HS-27A (cell line): ENCODE measurements at places on chromosomes 4 and X.

DNA sequence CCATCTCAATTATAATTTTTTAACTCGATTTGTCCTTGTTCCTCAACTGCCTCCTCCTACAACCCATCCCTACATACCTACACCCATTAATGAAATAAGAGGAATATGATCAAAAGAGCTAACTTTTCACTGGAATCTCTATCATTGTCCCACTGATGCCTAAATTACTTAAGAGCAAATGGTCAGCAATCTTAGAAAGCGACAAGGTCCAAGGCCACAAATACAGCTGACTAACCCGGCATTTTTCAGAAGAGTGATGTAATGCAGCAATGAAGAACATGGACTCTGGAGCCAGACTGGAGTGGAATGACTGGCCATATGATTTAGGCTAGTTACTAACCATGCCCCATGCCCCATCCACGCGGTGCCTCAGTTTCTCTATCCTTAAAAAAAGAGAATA lies 56.2 kb downstream of the PPA2 start:
- DNase-seq = no peak

DNA sequence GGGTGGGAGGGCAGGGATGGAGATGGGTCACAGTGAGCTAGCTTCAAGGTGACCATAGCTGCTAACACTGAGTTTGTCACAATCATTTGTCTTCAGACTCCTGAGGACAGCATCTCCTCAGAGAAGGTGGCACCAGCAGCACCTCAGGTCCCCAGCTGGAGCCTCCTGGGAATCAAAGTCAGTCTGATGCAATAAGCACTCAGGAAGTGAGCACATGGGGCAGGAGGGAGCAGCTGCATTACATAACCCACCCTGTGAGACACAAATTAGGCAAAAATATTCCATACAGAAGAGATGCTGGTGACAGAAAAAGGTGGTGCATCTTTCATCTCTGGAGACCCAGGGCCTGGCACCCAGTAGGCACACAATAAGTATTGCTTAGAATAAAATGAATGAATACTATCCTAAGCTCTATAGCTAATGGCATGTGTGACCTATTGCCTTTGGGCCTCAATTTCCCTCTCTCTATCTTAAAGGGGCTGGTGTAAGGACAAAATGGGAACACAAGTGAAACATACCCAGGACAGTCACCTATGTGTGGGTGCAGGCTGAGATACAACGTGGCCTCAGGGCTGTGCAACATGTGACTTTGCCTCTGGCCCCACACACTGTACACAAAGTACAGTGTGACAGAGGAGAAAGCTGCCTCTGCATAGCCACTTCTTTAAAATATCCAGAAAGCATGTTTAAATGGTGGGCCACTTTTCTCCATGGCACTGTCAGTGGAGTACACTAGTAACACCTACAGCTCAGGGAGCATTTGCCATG lies 37.1 kb downstream of the SLC39A8 start:
- DNase-seq = no peak

GRCh38 chrX:138754861-138755260 lies 43.3 kb upstream of the FGF13 start:
- no peak for DNase-seq

DNA sequence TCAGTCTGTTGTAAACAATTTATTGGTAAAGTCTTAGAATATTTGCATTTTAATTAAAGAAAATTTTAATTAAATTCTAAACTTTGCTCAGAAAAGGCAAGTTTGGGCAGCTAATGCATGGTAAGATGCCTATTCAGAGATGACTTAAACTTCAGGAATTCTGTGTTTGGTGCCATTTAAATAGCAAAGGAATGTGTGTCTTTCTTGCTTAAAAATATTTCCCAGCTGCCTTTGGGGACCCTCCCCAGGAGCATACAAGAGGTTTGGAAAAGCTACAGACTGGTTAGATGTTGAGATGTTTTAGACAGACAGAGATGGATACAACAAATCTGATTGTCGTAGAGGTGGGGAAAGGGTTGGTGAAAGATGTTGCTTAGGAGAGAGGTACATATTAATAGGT lies 36.5 kb downstream of the AFF2 start:
- DNase-seq = no peak

- no peak for DNase-seq
These were observed 1547.4 kb upstream of the TENM3 start for GRCh38 chr4:180695851-180696250.

DNA sequence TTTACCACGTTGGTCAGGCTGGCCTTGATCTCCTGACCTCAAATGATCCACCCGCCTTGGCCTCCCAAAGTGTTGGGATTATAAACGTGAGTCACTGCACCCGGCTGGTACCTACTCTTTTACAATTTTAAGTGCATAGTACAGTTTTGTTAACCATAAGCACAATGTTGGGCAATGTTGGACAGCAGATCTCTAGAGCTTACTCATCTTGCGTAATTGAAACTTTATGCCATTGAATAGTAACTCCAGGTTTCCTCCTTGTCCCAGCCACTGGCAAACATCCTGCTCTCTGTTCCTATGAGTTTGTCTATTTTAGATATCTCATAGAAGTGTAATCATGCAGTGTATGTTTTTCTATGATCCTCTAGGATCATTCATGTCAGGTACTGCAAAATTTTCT lies 9.3 kb upstream of the CPE start:
- DNase-seq = no peak

GRCh38 chr4:5134620-5135019 lies 83.3 kb downstream of the STK32B start:
- DNase-seq = no peak

DNA sequence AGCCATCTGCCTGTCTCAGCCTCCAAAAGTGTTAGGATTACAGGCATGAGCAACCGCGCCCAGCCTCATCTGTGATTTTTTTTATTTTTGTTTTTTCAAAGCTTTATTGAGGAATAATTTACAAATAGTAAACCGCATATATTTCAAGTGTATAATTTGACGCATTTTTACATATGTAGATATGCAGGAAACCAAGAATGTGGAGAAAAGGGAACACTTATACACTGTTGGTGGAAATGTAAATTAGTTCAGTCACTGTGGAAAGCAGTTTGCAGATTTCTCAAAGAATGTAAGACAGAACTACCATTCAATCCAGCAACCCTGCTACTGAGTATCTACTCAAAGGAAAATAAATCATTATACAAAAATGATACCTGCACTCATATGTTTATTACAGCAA lies 85.9 kb downstream of the SLC16A2 start:
- no peak for DNase-seq

DNA sequence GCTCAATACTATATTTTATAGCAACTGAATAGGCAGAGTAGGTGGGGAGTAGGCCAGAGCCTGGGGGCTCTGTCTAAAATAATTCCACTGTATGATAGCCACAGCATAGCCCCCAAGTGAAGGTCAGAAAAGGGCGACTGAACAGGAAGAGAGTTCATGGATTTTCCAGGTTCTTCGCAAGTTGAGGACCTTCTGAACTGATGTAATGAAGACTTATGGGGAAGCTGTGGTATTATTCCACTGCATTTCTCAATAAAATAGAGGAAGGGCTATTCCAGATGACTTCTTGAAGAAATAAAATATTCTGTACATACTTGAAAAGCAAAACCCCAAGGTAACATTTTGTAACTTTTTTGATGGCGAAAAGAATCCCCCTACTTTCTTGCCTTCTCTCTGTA lies 231.4 kb upstream of the GPC4 start:
- DNase-seq = no peak

- no peak for DNase-seq
These were observed 32.7 kb downstream of the CCDC149 start for GRCh38 chr4:24880186-24880585.

- no peak for DNase-seq
These were observed 51.0 kb downstream of the TRIM2 start for GRCh38 chr4:153255233-153255632.

DNA sequence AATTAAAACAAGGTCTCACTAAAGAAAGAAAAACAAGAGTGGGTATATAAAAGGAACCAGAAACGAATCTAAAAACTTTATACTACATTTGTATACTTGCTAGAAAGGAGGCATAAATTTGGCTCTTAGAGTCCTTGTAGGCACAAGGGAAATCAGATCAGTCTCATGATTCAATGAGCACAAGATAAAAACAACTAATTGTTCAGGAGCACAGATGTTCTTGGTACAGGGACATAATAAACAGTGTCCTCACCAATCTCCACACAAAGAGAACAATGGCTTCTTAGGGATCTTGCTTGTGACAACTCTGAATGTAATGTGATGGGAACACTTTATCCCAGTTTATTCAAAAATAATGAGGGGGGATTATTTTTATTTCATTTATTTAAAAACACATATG lies 28.3 kb downstream of the TMEM144 start:
- DNase-seq = no peak

- no peak for DNase-seq
These were observed 17.8 kb downstream of the SCD5 start for GRCh38 chr4:82780752-82781231.

GRCh38 chr4:87030755-87031441 lies 96.1 kb downstream of the AFF1 start:
- DNase-seq = no peak

GRCh38 chr4:53785996-53786395 lies 194.7 kb upstream of the LNX1 start:
- no peak for DNase-seq

DNA sequence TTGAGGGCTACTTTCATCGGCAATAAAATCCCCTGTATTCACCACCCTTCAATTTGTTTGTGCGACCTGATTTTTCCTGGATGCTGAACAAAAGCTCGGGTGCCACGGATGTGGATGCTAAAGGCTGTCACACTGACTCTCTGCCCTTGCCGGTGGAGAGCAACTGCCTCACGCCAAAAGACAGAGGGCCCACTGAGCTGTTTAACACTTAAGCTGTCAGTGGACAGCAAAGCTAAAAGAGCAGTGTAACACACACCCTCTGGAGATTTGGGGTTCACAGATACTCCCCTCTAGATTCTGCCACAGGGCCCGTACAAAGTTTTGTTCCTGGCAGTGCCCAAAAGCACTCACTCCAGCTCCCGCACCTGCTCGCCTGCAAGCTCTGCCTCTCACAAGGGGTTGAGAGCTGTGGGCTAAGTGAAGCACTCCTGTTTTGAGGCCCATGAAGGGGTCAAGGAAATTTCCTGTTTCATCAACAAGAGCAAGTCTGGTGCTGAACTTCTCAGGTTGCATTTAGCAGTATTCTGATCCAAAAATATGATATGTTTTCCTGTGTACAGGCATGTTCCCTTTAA lies 1571.9 kb downstream of the ADGRL3 start:
- DNase-seq = no peak

DNA sequence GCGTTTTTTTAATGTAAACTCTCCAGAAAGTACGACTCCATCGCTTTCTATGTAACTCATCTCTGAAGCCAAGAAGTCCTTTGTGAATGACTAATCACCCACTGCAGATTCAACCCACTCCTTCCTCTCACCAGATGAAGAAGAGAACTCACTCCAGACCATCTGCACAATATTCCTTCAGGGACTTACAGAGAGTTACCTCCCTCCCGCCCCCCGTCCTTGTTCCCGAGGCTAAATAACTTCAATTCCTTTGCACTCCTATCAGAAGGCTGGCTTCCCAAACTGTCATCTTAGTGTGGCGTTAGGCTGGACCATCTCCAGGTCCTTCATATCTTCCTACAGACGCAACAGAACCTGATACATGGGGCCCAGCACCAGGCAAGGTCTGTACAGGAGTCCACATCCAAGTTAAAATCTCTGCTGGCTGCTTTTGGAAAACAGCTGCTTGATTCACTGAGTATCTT lies 82.4 kb downstream of the AFAP1 start:
- DNase-seq = no peak

GRCh38 chrX:21943460-21944135 lies 3.1 kb downstream of the SMS start:
- peak; percentile 73 for DNase-seq

DNA sequence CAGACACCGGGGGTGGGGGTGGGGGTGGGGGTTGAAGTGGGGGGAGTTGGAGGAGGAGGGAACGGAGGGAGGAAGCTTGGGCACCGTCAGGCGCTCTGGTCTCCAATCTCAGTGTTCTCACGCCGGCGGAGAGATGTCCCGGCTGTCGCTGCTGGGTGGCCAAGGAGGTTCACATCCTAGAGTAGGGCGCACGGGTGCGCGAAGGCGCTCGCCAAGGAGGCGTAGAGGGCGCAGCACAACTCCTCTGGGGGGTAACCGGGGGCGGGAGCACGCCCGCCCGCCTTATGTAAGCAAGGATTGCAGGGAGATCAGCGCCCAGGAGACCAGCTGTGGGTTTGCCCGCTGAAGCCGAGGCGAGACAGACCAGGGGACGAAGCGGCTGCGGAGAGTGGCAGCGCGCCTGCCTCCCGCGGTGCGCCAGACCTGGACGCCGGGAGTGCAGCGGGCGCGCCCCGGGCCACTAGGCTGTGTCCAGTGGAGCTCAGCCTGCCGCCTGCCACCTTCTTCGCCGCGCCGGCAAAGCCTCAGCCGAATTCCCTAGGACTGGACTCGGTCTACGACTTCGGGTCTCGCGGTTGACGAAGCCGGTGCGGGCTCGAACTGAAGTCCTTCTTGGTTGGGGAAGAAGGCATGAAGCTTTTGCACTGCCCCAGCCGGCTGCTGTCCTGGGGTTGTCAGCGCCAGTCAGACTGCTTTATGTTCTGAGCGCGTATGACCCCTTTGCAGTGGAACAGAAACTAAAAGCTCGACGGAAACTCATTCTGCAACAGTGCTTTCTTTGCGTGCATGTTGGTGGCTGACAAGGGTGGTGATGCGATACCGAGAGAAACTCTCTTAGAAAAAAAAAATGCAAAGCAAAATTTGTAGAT lies 707 bp upstream of the UNC5C start:
- DNase-seq = no peak

- DNase-seq = no peak
These were observed 112.5 kb downstream of the PCDH7 start for GRCh38 chr4:30832639-30833038.

DNA sequence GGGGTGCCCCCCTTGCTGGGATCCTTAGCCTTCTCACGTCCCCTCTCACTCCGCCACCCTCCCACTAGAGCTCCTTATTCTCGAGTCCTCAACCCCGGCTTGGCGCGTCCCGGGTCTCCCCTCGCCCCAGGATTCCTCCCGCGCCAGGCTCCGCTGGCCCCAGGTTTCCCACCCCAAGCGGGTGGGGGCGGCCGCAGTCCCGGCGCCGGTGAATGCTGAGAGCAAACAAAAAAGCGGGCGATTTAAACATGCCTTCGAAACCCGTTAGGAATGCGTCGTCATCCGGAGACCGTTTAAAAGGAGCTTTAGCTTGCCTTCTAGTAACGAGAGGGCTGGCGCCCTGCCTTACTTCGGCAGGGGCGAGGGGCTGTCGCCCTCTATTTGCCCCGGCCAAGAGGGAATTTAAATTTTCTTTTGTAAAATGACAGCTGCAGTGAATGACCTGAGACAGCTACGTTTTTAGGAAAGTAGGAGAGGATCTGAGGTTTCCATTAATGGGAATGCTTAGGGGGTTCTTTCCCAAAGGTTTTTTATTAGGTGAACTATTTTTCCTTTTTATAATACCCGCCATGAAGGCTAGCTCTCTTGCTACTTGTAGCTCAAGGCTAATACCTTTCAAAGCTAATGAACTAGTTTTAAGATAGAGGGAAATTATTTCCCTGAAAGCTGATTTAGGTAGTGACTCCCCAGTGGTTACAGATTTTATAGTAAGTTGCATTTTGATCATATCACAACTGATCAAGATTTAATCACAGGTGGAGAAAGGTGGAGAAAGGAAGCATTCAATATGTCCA lies 3.1 kb downstream of the JADE1 start:
- DNase-seq = peak; percentile 49
